ENCODE measurements at places on chromosomes 1 and 21.
A peak's percentile ranks its signal among the peaks of the same experiment; 100 is the strongest.

DNA sequence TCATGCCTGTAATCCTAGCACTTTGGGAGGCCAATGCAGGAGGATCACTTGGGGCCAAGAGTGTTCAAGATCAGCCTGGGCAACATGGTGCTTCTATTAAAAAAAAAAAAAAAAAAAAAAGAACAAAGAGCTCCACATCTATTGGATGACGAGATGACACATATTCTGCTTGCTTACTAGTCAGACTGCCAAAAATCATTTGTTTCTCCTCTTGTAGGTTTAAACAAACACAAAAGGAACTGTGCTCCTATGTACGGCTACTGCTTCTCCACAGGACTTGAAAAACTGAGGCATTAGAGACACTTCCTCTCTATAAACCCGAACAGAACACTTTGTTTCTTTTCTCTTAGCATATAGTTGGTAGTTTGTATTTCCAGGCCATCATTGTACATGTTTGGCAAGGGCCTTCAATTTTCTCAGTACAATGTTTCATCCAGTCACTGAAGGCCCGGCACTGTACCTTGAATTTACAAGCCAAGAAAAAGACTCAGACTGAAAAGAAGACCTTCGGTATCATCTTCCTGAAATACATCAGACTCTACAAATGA is 6.0 kb downstream of the TRIT1 start:
- peaks cover 9% of the 10 kb centered on the region for H3K4me1 ChIP-seq
- H3K27me3 ChIP-seq = peaks cover 1% of the 10 kb centered on the region
- H3K36me3 ChIP-seq = peaks cover under 1% of the 10 kb centered on the region
- H3K27ac ChIP-seq = no peak overlapping the region
- no peak overlapping the region for H3K4me3 ChIP-seq

DNA sequence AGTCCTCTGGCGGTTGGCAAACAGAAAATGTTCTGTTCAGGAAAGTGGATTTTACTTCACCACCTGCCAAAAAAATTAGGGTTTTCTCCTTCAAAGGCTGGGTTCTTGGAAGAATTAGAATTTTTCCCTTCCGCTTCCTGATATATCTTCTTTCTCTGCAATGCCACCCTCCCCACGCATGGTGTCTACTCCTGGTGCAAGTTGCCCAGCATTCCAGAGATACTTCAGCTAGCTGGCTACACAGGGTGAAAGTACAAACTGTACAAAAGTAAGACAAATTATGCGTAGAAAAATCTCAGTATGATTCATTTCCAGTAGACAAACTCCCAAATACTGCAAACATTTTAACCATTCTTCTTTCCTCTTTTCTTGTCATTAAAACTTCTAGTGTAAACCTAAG is 430.1 kb upstream of the ESRRG start:
- no peaks in the 10 kb centered on the region for H3K4me1 ChIP-seq
- DNase-seq = no peak
- no peaks in the 10 kb centered on the region for H3K36me3 ChIP-seq
- no peak overlapping the region for H3K4me3 ChIP-seq
- no peaks in the 10 kb centered on the region for H3K27me3 ChIP-seq

GRCh38 chr1:10968411-10968826 is 44.0 kb upstream of the TARDBP start:
- H3K27ac ChIP-seq = no peak overlapping the region
- H3K4me3 ChIP-seq = no peak overlapping the region

DNA sequence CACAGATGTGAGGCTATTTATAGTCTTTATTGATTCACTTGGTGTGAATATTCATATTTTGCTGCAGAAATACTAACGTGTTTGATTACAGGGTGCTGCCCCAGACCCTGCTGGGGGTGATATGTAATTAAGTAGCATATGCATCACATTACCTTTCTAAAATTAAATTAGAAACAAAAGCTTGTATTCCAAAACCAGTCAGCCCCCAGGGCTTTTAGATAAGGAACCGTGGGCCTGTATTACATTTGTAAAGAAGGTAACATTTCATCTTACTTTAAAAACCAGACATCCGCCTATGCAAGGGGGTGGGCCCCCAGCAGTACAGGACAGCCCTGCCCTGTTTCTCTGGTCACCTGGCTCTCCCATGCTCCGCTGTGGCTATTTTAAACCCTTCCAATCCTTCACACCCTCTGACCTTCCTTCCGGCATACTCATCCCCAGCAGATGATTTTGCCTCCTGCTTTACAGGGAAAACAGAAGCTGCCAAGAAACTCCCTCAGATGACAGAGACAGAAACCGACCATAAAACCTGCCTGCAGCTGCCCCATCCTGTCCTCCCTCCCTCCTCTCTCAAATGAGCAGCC is 22.0 kb upstream of the KCNC4 start:
- H3K36me3 ChIP-seq = peaks cover 33% of the 10 kb centered on the region
- H3K27ac ChIP-seq = no peak overlapping the region
- H3K4me1 ChIP-seq = peaks cover 13% of the 10 kb centered on the region
- no peak overlapping the region for H3K4me3 ChIP-seq

DNA sequence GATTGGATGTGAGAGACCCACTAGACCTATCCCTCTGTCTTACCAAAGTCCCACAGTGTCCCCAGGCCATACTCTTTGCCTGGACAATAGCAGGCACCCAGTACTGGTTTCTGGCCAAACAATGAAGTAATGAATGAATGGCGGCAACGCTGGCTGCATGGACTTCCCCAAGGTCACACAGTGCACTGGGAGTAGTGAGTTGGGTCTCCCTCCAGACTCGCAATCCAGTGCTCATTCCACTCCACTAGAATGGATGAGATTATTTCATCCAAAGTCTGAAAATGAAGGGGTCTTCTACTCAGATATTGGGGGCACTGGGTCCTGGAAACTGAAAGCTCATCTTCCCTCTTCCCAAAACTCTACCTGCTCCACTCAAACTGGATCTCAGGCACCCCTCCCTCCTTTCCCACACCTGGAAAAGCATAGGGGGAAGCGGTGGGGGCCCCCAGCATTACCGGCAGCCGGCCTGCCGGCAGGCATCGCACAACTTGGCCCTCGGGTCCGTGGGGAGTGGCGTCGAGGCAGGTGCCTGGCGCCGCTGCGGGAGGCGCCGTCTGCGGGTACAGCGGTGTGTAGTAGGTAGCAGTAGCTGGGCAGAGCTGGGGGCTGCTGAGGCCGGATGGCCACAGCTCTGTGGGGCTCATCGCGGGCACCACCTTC is 816 bp downstream of the E2F2 start:
- H3K27ac ChIP-seq = no peak overlapping the region
- H3K4me1 ChIP-seq = peaks cover 7% of the 10 kb centered on the region
- no peak for DNase-seq
- H3K27me3 ChIP-seq = peaks cover 6% of the 10 kb centered on the region
- H3K36me3 ChIP-seq = no peaks in the 10 kb centered on the region

GRCh38 chr1:217431395-217431794 is 199.5 kb downstream of the GPATCH2 start:
- peaks cover under 1% of the 10 kb centered on the region for H3K36me3 ChIP-seq
- peaks cover 4% of the 10 kb centered on the region for H3K4me1 ChIP-seq
- no peak overlapping the region for H3K27ac ChIP-seq

DNA sequence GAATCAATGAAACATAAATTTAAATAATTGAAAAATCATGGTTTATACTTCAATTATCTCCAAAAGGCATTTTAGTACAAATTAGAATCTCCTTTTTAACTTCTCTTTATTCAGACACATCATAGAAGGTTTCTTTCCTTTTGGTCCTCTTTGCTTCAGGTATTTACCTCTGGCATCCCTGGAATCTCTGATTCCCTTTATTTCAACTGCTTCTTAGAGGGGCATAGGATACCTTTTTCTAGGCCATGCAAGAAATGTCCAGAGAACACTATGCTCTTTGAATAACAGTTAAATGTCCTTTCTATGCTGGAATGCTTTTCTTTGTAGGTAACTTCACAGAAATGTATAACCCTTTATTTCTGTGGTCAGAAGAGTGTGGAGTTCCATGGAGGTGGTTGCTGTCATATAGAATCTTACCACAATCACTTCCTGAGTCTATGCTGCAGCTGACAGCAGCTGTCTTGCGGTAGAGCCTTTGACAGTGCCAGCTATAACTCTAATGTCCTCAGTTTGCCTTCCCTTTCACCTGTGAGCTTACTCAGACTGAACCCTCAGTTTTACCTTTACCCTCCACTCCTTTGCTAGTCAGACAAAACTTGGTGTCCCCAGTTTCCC is 8.6 kb downstream of the LAMC2 start:
- H3K27me3 ChIP-seq = peaks cover 5% of the 10 kb centered on the region
- no peaks in the 10 kb centered on the region for H3K36me3 ChIP-seq
- H3K4me3 ChIP-seq = no peak overlapping the region
- peaks cover 24% of the 10 kb centered on the region for H3K4me1 ChIP-seq
- DNase-seq = no peak
- H3K27ac ChIP-seq = no peak overlapping the region

DNA sequence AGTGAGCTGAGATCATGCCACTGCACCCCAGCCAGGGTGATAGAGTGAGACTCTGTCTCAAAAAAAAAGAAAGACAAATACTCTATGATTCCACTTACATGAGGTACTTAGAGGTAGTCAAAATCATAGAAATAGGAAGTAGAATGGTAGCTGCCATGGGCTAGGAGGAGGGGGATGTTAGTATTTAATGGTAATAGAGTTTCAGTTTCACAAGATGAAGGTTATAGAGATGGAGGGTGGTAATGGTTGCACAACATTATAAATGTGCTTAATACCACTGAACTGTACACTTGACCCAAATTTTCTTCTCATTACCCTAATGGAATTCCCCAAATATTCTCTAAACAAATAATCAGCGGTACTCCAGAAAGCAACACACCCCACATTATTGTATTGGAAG is 12.8 kb downstream of the EIF2B3 start:
- no peaks in the 10 kb centered on the region for H3K27me3 ChIP-seq
- peaks cover 3% of the 10 kb centered on the region for H3K4me1 ChIP-seq
- H3K36me3 ChIP-seq = peaks cover 18% of the 10 kb centered on the region
- DNase-seq = no peak

DNA sequence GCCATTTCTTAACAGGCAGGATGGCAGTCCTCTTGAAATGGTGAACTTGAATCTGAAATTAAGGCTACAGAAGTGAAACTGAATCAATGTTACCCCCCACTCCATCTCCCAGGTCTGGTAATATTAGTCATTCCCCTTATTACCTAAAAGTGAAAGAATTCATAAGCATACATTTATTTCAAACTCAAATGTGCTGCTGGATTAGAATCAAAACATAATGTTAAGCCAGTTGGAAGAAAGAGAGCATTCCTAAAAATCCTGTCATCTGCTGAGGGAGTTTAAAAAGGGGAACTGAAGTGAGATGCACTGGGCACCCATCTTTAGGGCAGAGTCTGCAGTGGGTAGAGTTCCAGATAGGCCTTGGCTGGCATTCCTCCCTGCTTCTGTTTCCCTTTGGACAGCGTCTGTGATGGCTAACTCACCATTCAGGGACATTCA is 17.4 kb downstream of the KIAA0319L start:
- no peaks in the 10 kb centered on the region for H3K27me3 ChIP-seq
- H3K36me3 ChIP-seq = peaks cover 11% of the 10 kb centered on the region
- DNase-seq = no peak
- H3K4me3 ChIP-seq = no peak overlapping the region

- peak overlapping the region; percentile 42 for H3K4me3 ChIP-seq
- H3K4me1 ChIP-seq = peaks cover 65% of the 10 kb centered on the region
- peaks cover 6% of the 10 kb centered on the region for H3K27me3 ChIP-seq
- DNase-seq = peak; percentile 53
- H3K27ac ChIP-seq = peak overlapping the region; percentile 88
- H3K36me3 ChIP-seq = peaks cover 12% of the 10 kb centered on the region
Measured at GRCh38 chr21:42233067-42233961, 14.4 kb downstream of the ABCG1 start.

GRCh38 chr1:188689542-188689941 is 1788.1 kb downstream of the BRINP3 start:
- no peaks in the 10 kb centered on the region for H3K4me1 ChIP-seq
- H3K4me3 ChIP-seq = no peak overlapping the region
- DNase-seq = no peak
- H3K27me3 ChIP-seq = no peaks in the 10 kb centered on the region
- H3K27ac ChIP-seq = no peak overlapping the region

DNA sequence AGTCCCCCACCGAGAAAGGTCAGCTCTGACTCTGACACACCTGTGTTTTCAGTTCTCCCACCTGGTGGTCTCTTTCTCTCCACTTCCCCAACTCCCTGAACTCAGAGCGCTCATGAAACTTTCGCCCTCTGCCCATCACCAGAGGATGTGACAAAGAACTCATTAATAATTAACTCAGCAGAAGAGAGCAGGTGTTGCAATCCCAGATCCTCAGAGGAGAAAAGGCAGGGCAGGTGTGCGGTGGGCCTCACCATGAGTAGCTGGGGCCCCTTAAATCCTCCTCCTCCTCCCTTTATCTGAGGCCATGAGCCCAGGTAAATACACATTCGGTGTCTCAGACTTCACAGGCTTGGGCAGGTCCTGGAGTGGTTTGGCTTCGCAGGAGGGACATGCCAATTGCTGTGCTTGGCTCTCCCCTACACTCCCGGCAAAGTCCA is 1.7 kb upstream of the LAMB3 start:
- no peaks in the 10 kb centered on the region for H3K36me3 ChIP-seq
- no peak for DNase-seq
- no peak overlapping the region for H3K4me3 ChIP-seq
- H3K27me3 ChIP-seq = peaks cover 15% of the 10 kb centered on the region

DNA sequence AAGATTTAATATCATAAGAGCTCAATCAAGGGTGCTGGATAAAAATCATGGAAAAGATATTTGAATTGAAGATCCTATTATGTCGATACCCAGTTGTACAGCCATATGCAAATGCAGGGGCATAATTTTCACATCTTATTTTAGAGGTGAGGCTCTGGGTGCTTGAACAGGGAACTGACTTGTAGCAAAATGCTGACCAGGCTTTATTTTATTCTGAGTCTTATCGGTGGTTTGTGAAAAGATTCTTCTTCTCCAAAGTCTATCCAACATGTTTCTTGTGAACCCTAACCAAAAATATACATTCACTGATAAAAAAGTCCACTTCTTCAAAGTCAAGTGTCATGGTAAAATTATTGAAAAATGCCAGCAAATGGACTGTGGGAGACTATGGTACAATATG is 475.5 kb upstream of the NEGR1 start:
- H3K36me3 ChIP-seq = no peaks in the 10 kb centered on the region
- H3K27me3 ChIP-seq = peaks cover 2% of the 10 kb centered on the region
- no peak for DNase-seq
- H3K4me3 ChIP-seq = no peak overlapping the region
- no peaks in the 10 kb centered on the region for H3K4me1 ChIP-seq
- H3K27ac ChIP-seq = no peak overlapping the region

DNA sequence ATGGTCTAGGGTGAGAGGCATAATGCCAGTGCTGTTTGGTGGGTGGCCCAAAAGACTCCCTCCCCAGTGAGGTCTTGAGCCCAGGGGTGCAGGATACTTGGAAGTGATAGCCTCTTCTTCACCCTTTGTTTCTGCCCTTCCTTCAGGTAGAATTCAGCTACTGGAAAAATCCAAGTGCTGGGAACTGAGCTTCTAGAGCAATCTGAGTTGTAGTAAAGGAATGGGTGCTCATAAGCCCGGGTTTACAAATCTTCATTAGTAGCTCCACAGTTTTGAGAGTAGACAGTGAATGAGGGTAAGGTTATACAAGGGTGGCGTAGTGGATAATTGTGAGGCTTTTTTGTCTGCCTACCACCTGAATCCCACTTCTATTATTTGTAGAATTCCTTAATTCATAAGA is 29.2 kb upstream of the CD84 start:
- H3K36me3 ChIP-seq = no peaks in the 10 kb centered on the region
- no peak overlapping the region for H3K27ac ChIP-seq
- H3K27me3 ChIP-seq = peaks cover 3% of the 10 kb centered on the region
- peaks cover 29% of the 10 kb centered on the region for H3K4me1 ChIP-seq
- no peak overlapping the region for H3K4me3 ChIP-seq

GRCh38 chr1:8113262-8114220 is 87.4 kb upstream of the ERRFI1 start:
- DNase-seq = no peak
- H3K4me3 ChIP-seq = no peak overlapping the region
- no peaks in the 10 kb centered on the region for H3K27me3 ChIP-seq
- H3K4me1 ChIP-seq = peaks cover 15% of the 10 kb centered on the region
- no peaks in the 10 kb centered on the region for H3K36me3 ChIP-seq
